ENCODE measurements at places on chromosomes 5 and 9. TPM values are rescaled to one million over a fixed set of nuclear protein-coding genes. Genes with fewer than 3 reads are reported as not detected.

Gene UNC5A
- under 0.01 TPM for total RNA-seq

Gene SLC9A3
- total RNA-seq = 0.43 TPM

Gene ARSI
- 22.2 TPM for total RNA-seq

Gene TENT4A
- total RNA-seq = 8.1 TPM

Gene SCAMP1
- 49.4 TPM for total RNA-seq

Gene CCNO
- total RNA-seq = not detected

Gene DDX4
- total RNA-seq = not detected

Gene OR1J2
- 0.14 TPM for total RNA-seq

Gene CTSV
- total RNA-seq = 0.37 TPM

Gene PCDHA1
- under 0.01 TPM for total RNA-seq

Gene ATG10
- total RNA-seq = 10.8 TPM

Gene PCDHGB4
- 27.5 TPM for total RNA-seq

Gene SPOCK1
- 302 TPM for total RNA-seq

Gene FOXD1
- total RNA-seq = 0.28 TPM

Gene YTHDC2
- total RNA-seq = 18.6 TPM

Gene TAF11L9
- total RNA-seq = not detected

Gene CLIC3
- 7.8 TPM for total RNA-seq

Gene SLC36A2
- not detected for total RNA-seq

Gene SHISAL2B
- total RNA-seq = not detected

Gene HAVCR1
- total RNA-seq = not detected

Gene ZNF608
- 7.1 TPM for total RNA-seq

Gene IL5
- not detected for total RNA-seq

Gene TRIM14
- 2.6 TPM for total RNA-seq

Gene ATP6V1G1
- total RNA-seq = 184 TPM

Gene ROR2
- 29.4 TPM for total RNA-seq

Gene CLPTM1L
- 249 TPM for total RNA-seq

Gene KLF9
- total RNA-seq = 102 TPM

Gene GLRA1
- not detected for total RNA-seq

Gene PDE6A
- total RNA-seq = not detected

Gene ACOT12
- total RNA-seq = 0.74 TPM

Gene SERF1A
- total RNA-seq = 2.4 TPM

Gene IDNK
- total RNA-seq = 7.7 TPM

Gene TIGD6
- 10.3 TPM for total RNA-seq

Gene FRMD3
- total RNA-seq = 0.14 TPM

Gene KCNV2
- not detected for total RNA-seq

Gene DIMT1
- 22.9 TPM for total RNA-seq

Gene MYOT
- total RNA-seq = not detected

Gene PLAC8L1
- total RNA-seq = not detected

Gene NIM1K
- total RNA-seq = 2.7 TPM
